Calu3 (cell line): ENCODE measurements at places on chromosomes 16 and 17. TPM values are rescaled to one million over a fixed set of nuclear protein-coding genes. Genes with fewer than 3 reads are reported as not detected.

DNA sequence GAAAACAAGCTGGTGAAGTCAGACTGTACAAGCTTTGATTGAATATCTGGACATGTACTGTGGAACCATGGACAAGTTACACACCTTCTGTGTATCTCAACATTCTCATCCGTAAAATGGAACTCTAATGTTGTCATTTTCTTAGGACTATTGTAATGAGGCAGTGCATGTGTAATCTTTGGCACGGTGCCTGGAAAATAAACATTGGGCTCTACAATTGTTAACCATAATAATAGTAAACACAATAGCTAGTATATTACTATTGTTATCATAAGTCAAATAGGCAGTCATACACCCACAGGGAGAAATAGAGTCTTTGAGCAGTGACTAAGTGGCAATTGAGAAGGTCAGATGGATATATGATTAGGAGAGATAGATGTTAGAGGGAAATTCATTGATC, 39.8 kb upstream of the ANKFN1 start:
- H3K4me1 ChIP-seq, result peaks cover 62% of the 10 kb centered on the region
- H3K36me3 ChIP-seq, result peaks cover 13% of the 10 kb centered on the region
- H3K27me3 ChIP-seq, result no peaks in the 10 kb centered on the region
- H3K4me3 ChIP-seq, result no peak overlapping the region

GRCh38 chr17:19753051-19753509, 5.0 kb upstream of the ALDH3A1 start:
- peaks cover under 1% of the 10 kb centered on the region for H3K36me3 ChIP-seq
- H3K27ac ChIP-seq, result peak overlapping the region; percentile 72
- peak; percentile 79 for DNase-seq
- no peak overlapping the region for H3K4me3 ChIP-seq

DNA sequence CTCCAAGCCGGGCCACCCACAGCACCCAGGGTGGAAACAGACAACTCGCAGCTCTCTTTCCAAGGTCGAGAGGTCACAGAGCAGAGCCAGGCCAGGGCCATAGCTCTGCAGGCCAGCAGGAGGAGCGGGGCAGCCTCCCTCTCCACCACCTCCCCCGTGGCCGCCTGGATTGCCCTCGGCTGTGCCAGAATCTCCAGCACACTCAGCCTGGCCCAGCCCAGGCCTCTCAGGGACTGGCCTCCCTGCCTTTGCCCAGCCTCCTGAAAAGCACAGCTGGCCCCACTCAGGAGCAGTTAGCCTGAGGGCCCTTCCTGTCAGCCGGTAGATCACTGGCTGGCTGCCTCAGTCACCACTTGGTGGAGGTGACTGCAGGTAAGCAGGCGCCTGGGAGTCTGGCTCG, 85.8 kb upstream of the SEC14L1 start:
- H3K27ac ChIP-seq, result no peak overlapping the region
- H3K27me3 ChIP-seq, result peaks cover 68% of the 10 kb centered on the region
- H3K36me3 ChIP-seq, result no peaks in the 10 kb centered on the region
- no peaks in the 10 kb centered on the region for H3K4me1 ChIP-seq

The DLX4 gene
- total RNA-seq, result 2.4 and 2.5 TPM in 2 replicates

The TMEM220 gene
- not detected in 2 replicates for total RNA-seq
